ENCODE measurements at places on chromosomes 2 and 18.

DNA sequence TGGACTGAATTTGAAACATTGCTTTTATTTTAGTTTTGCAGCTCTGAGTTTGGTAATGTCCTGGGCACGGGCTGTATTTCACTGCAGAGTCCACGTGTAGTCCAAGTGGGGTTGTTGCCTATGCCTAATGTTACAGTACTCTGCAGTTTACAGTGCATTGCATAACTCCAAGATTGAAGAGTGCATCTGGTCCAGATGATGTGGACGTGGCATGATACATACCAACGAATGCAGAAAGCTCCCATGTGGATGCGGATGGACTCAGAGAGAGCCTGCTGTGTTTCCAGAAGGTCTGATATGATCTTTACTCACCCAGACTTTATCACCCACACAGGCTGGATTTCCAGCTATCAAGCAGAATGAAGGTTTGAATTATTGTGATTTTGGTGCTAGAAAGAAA, 44.4 kb upstream of the CCDC68 start:
- no peak for DNase-seq

DNA sequence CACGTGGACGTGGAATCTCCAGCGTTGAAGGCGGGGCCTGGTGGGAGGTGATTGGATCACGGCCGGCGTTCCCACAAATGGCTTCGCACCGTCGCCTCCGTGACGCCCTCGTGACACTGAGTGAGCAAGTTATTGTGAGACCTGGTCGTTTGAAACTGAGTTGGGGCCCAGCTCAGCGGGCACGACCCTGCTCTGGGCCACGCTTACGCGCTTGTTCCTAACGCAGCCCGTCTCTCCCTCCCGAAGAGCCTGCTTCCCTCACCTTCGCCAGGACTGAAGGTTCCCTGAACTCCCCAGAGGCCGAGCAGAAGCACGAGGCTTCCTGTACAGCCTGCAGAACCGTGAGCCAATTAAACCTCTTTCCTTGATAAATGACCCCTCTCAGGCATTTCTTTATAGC, 121.8 kb downstream of the RTP5 start:
- DNase-seq, result no peak

- no peak for DNase-seq
Measured at GRCh38 chr2:55804535-55804934, 110.9 kb upstream of the PNPT1 start.

- no peak for DNase-seq
Measured at GRCh38 chr2:209445485-209445884, 21.6 kb downstream of the MAP2 start.

GRCh38 chr2:203949228-203949627, 12.7 kb downstream of the ICOS start:
- DNase-seq, result no peak

GRCh38 chr2:126029316-126029715, 626.6 kb upstream of the GYPC start:
- no peak for DNase-seq

GRCh38 chr2:240161087-240161750, 20.8 kb upstream of the OTOS start:
- no peak for DNase-seq

DNA sequence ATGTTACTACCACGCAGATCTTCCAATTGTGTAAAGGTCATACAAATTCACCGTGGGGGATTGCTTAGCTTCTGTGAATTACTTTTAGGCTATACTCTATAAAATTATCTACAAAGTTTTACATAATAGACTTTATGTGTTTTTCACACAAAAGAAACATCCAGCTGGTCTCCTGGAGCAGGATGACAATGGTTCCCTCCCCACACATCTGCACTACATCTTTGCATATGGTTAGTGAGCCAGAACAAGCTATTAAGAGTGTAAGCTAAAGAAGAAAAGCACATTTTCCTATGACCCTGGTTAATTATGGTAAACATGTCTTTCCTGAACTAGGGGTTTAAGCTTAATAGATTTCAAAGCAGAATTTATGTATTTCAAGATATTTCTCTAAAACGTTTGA, 295.1 kb downstream of the ASXL3 start:
- DNase-seq, result no peak

- DNase-seq, result no peak
Measured at GRCh38 chr18:63299837-63300745, 19.5 kb downstream of the BCL2 start.

DNA sequence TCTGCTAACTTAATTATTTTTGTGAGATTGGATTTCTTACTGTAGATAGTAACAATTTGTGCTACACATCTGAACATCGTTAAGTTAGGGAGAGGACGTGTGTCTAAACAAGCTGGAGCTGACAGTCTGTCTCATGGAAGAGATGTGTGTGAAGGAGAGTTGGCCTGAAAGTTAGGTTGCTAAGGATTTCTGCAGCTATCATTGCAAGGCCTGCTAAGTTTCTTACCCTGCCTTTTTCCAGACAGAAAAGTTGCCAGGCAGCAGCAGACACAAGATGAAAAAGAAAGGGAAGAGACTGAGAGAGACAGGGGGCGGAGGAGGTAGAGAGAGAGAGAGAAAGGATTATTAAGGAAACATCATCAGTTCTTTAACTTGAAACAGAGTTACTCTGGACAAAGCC, 4.1 kb upstream of the LRP1B start:
- no peak for DNase-seq

GRCh38 chr2:27621524-27621923, 7.3 kb downstream of the CCDC121 start:
- DNase-seq, result no peak

- DNase-seq, result no peak
Measured at GRCh38 chr18:46718501-46719341, 38.1 kb downstream of the ST8SIA5 start.

- DNase-seq, result no peak
Measured at GRCh38 chr18:63451799-63452660, 24.7 kb upstream of the SERPINB5 start.

- no peak for DNase-seq
Measured at GRCh38 chr18:58538604-58539386, 90.1 kb downstream of the ALPK2 start.

DNA sequence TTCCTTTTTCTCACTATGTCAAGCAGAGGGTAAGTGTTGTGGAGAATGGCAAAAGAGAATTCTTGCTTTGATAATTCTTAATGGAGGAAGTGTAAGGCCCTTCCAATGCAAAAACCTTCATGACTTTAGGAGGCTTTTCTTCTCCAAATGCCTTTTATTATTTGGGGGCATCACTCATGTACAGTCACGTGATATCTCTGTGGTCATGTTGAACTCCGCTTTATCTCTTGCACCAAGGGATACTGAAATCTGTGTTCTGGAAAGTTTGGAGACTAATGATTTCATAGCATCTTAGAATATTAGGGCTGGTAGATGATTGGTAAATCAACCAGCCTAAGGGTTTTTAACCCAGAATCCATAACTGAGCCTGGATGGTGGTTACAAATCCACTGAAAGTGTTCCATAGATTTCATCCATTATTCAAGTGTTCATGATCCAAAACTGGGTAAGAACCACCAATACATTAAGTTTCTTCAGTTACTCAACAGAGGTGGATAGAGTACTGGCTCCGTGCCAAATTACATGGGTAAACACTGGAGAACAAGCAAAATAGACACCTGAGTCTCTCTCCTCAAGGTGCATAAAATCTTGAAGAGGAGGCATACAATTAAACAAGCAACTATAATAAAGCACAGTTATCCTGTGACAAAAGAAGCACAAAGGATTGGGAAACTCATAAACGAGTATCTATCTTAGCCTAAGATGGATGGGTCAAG, 169.6 kb upstream of the EPHA4 start:
- DNase-seq, result no peak

GRCh38 chr2:151439127-151439526, 29.4 kb downstream of the RIF1 start:
- DNase-seq, result no peak

- no peak for DNase-seq
Measured at GRCh38 chr2:82355622-82356021, 2051.1 kb upstream of the LRRTM1 start.

DNA sequence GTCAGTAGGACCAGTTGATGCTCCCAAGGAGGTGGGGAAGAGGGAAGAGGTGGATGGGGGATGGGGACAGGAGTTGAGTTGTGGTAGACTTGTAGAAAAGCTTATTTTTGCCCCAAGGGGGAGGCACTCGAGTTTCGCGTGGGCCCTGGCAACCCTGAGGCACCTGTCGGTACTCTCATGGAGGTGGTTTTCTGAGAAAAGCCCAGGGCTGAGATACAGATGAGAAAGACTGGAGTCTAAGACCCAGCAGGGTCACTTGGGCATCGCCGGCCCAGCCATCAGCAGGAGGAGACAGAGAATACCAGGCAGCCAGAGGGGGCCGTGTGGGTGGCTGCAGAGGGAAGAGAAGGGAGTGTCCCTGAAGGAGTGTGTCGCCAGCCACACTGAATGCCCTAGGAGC, 57.7 kb upstream of the HPCAL1 start:
- no peak for DNase-seq

DNA sequence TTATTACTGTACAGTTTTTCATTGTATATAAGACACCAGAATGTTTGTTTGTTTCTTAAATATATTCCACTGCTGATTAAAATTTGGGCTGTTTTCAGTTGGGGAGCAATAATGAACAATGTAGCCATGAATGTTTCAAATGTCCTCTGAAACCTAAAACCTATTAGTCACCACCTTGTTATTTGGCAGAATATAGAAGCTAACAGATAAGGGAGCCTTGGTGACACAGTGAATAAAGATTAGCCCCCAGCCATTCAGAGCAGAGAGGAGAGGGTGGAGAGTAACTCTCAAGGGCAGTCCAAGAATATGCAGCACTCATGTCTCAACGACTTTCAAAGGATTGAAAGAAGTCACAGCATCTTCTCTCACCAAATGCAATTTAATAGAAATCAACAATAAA, 43.1 kb upstream of the ATP8B1 start:
- no peak for DNase-seq

DNA sequence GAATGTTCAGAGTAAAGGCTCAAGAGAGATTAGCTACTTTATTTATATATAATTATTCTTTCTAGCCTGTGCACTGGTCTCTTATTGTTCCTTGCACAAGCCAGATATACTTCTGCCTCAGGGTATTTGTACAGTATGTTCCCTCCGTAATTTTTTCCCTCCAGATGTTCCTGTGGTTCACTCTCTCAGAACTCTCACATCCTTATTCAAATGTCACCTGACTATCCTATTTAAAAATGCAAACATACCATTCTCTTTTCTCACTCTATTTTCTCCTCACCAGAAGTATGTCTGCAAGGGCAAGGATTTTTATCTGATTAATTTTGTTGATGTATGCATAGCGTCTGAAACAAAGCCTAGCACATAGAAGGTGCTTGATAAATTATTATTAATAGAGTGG, 64.0 kb upstream of the CERS6 start:
- DNase-seq, result no peak

DNA sequence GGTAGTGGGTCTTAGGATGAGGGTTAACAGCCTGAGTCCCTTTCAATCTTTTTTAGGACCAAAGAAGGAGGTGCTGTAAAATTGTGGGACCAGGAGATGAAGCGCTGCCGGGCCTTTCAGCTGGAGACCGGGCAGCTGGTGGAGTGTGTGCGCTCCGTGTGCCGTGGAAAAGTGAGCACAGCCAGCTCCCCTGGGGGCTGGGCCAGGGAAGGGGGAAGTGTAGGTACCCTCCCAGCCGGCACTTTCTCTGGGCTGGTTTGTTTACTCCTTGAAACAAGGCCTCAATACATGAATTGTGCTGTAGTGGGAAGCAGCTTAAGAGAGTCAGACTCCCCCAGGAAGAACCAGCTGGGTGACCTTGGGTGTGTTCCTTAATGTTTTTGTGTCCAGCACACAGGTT, 90.1 kb downstream of the RTN4 start:
- DNase-seq, result no peak

- no peak for DNase-seq
Measured at GRCh38 chr2:626491-627339, 50.5 kb downstream of the TMEM18 start.

DNA sequence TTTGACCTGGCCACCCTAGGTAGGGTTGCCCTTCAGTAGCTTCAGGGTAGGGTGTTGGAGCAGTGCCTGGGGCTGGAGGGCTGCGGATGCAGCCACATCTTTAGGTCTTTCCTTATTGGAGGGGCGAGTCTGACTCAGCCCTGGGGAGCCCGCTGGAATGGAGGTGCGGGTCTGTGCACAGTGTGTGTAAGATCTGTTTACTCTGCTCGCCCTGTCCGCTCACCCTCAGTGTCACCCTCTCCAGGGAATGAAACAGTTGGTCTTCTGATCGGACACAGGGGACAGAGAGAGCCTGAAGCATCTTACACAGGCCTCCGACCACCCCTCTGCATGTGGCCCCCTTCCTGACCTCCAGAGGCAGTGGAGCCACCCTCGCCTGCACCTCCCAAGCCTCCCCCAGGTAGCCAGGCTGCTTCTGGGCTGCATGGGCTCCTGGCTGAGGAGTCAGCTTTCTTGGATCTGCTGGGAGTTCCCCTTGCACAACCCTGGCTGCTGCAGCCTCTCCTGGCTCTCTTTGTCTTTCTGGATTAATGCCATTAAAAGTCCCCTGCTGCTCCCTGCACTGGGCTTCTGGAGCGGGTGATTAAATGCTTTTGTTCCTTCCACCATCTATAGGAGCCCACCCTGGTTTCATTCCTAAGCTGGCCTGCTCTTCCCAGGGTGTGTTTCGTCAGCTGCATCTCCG, 82.6 kb downstream of the ASB1 start:
- peak; percentile 43 for DNase-seq

DNA sequence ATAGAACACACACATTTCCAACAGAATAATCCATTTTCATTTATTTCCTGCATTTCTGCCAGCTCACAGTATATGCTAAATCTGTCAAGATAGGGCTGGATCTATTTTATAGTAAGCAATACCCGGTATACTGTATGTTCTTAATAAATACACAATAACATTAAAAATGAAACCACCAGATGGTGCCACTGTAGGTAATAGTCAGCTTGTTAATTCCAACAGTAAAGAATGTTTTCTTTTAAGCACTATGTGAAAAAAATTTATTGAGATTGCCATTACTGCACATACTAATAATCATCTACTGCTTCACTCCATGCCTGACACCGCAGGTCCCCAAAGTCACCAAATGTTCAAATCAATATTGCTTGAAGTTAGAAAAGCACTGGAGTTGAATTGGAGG, 131.5 kb upstream of the PGAP1 start:
- DNase-seq, result no peak

GRCh38 chr2:209977386-209978239, 24.8 kb upstream of the RPE start:
- DNase-seq, result no peak

DNA sequence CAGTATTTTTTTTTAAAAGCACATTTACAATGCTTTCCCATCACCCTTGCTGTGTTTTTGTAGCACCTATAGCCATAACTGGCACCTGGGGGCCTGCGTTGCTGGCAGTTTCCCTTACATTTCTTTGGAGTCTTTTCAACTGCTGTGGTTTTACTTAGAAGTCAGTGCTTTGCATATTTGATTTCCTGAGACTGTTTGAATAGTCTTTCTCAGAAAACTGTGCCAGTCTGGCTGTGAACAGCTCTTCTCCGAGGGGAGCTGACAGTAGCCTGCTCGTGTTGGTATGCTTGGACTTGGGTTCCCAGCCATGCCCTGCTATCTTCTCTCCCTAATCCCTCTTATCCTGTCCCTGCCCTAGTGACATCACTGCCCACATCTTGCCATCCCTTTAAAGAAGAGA, 81.5 kb downstream of the DPP4 start:
- DNase-seq, result peak; percentile 78

Measured in activated effector memory CD4-positive, alpha-beta T cell treated with anti-CD3 and anti-CD28 coated beads, Interleukin-2, amount 50 U/mL, for 16 hours (primary cell).